AG20443 (cell line): ENCODE measurements at places on chromosomes 3 and 15.

DNA sequence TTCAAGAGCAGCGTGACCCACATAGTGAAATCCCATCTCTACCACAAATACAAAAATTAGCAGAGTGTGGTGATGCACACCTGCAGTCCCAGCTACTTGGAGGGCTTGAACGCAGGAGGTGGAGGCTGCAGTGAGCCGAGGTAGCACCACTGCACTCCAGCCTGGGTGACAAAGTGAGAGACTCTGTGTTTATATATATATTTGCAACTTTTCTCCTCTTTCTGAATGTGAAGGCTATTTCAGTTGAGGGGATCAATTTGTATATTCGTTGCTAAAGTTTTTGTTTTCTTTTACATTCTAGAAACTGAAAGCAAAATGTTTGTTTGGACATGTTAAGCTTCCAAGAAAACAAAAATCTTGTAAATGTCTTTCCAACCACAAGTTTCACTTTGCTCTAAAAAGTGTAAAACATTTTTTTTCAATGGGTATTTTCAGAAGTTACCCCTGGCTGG, 29.8 kb upstream of the FAM98B start:
- no peak for DNase-seq

- no peak for DNase-seq
Observed at GRCh38 chr15:63294359-63294758, 17.0 kb downstream of the APH1B start.

DNA sequence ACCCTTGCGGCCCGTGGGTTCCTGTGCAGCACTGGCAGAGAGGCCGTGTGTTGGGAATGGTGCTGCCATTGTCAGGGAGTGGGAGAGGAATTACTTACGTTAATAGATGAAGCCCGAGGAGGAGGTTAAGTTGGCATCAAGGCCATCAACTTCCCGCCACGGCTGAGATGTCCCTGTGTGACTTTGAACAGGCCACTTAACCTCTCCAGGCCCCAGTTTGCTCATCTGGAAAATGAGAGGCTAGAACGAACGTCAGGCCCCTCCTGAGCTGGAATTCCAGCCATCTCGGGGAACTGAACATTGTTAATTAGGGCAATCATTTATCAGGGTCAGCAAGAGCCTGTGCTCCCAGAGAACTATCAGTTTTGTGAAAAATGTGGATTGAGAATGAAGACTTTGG, 91.4 kb upstream of the MYZAP start:
- DNase-seq: no peak

DNA sequence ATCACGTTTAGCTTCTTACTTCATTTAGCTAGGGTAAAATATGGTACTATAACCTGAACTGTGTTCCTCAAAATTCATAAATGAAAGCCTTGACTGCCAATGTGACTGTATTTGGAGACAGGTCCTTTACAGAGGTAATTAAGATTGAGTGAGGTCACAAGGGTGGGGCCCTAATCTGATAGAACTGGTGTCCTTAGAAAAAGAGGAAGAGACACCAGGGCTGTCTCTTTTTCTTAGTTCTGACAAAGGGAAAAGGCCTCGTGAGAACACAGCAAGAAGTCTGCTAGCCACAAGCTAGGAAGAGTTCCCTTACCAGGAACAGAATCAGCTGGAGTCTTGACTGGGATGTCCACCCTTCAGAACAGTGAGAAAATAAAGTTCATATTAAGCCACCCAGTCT, 162.7 kb downstream of the GMNC start:
- DNase-seq: no peak

DNA sequence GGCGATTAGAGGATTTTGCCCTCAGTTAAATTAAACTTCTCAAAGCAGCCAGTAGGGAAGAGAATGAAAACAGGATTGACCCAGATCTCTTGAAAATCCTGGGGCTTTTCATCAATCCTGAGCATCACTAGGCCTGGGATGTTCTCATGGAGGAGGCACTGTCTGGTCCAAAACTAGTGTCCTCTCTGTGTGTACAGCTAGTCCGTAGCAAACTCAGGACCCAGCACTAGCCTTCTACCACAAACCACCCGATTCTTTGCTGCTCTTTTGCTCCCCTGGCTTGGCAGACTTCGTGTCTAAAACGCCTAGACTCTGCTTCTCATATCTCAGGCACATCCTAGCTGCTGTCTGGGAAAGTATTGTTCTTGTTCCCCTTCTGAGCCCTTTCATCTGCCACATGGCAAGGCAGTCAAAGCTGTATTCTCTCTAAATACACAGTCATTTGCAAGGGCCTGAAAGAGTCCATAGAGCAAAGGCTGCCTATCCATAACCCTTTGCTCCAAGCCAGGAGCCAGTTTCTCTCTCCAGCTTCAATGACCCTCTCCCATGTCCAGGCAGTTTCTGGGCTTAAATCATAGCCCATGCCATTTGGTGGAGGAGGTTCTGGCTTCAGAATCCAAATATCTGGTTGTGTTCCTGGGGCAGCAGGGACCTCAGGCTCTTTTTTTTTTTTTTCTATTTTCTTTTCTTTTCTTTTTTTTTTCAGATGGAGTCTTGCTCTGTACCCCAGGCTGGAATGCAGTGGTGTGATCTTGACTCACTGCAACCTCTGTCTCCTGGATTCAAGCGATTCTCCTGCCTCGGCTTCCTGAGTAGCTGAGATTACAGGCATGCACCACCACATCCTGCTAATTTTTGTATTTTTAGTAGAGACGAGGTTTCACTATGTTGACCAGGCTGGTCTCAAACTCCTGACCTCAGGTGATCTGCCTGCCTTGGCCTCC, 52.4 kb downstream of the CDC25A start:
- DNase-seq: peak; percentile 9

DNA sequence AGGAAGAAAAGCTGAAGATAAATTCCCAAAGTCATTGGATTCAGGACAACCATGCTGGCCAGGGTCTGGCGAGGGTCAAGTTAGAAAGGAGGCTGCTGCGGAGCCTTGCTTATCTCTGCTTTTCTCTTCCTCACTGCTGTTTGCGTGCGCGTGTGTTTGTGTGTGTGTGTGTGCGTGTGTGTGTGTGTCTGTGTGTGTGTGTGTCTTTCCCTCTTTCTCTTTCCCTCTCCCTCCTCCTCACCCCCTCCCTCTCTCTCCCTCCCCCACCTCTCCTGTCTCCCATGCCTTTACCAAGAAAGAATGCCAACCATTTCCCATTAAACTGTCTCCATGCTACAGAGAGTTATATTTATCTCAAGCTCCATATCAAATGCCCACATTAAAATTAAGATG, at the start of gene COLQ:
Gene COLQ (minus strand): TSS at position 134 of the 393 bp plus-strand sequence. CDS start 81 bp downstream, at position 53.
- DNase-seq: no peak

DNA sequence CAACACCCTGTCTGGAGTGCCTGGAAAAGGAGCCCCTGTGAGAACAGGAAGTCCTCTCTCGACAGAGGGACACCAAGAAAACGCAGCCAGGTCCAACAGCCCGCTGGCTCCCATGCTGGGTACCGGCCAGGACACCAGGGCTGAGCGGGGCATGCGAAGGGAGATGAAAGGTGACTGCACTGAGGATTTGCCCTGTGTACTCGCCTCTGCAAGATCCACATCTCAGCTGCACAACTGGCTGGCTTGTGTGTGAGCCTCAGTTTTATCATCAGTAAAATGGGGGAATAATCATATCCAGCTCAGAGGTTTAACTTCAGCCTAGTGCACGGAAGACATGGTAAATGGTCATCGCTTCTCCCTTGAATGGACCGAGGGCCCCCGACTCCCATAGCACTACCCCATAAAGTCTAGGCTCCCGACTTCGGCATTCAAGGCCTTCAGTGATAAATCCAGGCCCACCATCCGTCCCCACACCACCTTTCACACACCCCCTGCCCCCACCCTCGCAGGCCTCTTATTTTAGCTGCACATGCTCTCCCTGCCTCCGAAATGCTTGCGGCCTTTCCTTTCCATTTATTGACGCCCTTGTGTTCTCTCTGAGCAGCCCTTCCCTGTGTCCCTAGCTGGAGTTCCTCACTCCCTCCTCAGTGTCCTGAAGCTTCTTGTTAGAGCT, 15.8 kb downstream of the ISG20 start:
- peak; percentile 3 for DNase-seq

- no peak for DNase-seq
Observed at GRCh38 chr3:126498929-126499328, 18.6 kb downstream of the UROC1 start.

- no peak for DNase-seq
Observed at GRCh38 chr3:178159691-178160220, 376.5 kb upstream of the KCNMB2 start.

GRCh38 chr3:186004209-186004608, 66.4 kb upstream of the TRA2B start:
- no peak for DNase-seq

DNA sequence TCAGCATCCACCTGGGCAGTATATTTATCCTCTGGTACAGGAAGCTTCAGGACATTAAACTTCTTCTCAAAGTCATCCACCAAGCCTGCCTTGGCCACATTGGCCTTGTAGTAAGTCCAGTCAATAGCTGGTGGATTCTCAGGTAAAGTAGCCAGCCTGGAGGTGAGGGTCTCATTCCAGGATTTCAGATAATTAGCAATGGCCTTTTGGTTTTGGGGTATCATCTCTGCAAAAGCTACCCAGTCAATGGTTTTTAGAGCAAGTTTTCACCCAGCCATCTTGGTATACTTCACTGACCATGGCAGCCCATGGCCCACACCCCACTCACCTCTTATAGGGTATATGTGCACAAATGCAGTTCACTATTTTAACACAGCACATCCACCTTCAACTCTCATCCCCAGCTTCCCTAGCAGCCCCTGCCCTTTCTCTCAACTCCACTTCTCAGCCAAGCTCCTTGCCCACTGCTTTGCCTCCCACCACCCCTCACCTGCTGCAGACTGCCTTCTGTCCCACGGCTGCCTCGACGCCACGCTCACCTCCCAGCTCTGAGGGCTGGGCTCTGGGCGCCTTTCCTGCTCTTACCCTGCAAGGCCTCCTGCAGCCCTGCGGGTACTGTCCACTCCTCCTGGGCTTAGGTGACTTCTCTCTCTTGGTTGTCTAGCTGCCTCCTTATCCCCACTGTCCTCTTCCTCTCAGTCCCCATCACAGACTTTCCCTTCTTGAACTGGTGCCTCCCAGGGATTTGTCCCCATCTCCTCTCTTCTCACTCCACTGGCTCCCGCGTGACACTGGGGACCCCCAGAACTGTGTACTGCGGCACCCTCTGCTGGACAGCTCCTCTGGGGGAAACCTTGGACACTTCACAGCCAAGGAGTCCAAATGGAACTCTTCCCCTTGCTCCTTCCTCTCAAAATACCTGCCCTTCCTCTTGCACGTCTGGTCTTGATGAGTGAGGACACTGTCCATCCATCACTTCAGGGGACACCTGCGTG, 1.7 kb upstream of the TGM5 start:
- DNase-seq: peak; percentile 62

GRCh38 chr15:34055868-34056595, 17.0 kb upstream of the AVEN start:
- peak; percentile 73 for DNase-seq

GRCh38 chr3:150296123-150296735, 111.9 kb upstream of the TSC22D2 start:
- DNase-seq: no peak

GRCh38 chr3:106228271-106228670, 359.5 kb upstream of the CBLB start:
- no peak for DNase-seq

DNA sequence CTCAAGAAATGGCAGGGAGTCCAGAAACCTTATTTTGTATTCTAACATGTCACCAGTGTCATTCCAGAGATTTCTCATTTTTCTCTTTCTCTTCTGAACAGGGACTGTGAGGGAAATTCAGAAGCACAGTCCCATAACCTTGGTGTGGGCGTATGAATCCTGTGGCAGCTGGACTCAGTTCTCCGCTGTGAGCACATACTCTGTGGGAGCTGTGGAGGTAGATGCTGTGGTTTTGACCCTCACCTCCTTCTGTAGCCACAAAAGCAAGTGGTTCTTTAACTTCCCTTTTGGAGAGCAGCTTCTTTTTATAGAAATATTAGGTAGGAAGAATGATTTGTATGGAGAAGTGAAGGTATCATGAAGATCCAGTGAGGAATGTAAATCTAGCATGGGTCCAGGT, 13.4 kb downstream of the TMEM207 start:
- no peak for DNase-seq

- no peak for DNase-seq
Observed at GRCh38 chr15:26352909-26353308, 420.0 kb downstream of the GABRB3 start.

DNA sequence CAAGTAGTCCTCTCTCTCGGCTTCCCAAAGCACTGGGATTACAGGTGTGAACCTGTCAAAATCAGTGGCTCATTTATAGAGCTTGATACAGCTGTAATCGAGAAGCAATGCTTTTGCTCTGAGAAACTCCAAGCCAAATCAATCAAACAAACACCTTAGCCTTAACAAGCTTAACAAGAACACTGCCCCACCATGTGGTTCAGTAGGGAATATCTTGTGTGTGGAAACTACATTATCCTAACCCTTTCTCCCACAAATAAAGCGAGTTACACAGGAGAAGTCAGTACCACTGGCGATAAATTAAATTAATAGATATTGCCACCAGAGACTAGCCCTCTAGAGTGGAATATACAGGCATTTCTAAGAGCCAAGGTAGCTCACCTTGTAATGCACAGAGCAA, 13.9 kb downstream of the CDAN1 start:
- no peak for DNase-seq

DNA sequence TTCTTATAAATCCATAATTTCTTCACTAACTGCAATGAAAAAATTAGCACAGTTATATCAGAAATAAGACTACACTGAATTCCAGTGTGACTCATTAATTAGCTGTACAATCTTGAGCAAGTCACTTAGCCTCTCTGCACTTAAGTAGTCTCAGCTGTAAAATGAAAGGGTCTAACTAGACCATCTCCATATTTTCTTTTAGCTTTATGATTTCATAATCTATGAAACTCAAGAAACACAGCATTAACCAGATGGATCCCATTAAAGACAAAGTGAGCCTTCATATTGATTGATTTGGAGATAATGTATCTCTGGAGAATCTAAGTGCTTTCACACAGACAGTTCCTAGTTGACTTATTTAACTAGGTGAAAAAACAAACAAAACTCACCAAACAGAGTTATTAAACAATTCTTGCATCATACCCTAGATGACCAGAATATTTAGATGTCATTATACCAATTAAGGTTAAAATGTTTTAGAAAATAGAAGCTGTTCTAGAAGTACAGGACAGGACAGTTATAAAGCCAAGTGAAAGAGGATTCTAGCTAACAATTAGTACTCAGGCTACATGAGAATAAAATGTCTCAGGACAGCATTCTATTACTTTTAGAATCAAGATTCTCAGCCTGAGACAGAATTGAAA, 11.2 kb downstream of the CSNK1G1 start:
- no peak for DNase-seq

- DNase-seq: no peak
Observed at GRCh38 chr3:31244929-31245817, 287.6 kb upstream of the STT3B start.

- DNase-seq: no peak
Observed at GRCh38 chr15:63169788-63170187, 12.5 kb upstream of the RPS27L start.

DNA sequence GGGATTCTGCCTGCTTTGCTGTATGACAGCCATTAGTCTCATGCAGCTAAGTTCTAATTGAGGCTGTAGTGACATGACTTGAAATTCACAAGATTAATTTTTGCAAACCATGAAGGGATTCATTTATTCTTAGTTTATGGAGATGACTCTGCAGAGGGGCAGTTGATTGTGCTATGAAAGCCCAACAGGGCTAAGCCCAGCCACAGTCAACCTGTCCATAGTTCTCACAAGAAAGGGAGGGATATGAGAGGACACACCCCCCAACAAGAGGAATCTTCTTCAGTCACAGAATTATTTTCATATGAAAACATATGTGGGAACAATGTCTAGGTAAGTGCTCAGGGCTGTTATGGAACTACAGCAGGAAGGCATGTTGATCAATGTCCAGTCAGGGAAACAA, 61.9 kb upstream of the ABHD17C start:
- no peak for DNase-seq
